ENCODE measurements at places on chromosomes 7 and 10. TPM values are rescaled to one million over a fixed set of nuclear protein-coding genes. Genes with fewer than 3 reads are reported as not detected.

The MBL2 gene
- not detected for total RNA-seq

The AKR1B15 gene
- total RNA-seq = not detected

The FZD1 gene
- total RNA-seq = 4.1 TPM

The FOXI2 gene
- not detected for total RNA-seq

The HTRA1 gene
- total RNA-seq = 420 TPM

The C10orf143 gene
- total RNA-seq = not detected

The WDR86 gene
- total RNA-seq = 0.08 TPM

The FANK1 gene
- 2.1 TPM for total RNA-seq

The SMIM30 gene
- total RNA-seq = 62.9 TPM

The CFAP58 gene
- total RNA-seq = 1.1 TPM

The CYP17A1 gene
- not detected for total RNA-seq

The VENTX gene
- not detected for total RNA-seq

The ZNF800 gene
- total RNA-seq = 9.8 TPM

The NKX2-3 gene
- not detected for total RNA-seq

The SPOCK2 gene
- 1.2 TPM for total RNA-seq

The CUBN gene
- total RNA-seq = under 0.01 TPM

The GIMAP1 gene
- total RNA-seq = not detected

The WIPF3 gene
- 0.08 TPM for total RNA-seq

The OR6V1 gene
- not detected for total RNA-seq

The OR2A7 gene
- 1.1 TPM for total RNA-seq

The PLAU gene
- total RNA-seq = 758 TPM

The SLC26A3 gene
- total RNA-seq = not detected

The LLCFC1 gene
- total RNA-seq = not detected

The UBE2D1 gene
- total RNA-seq = 12.3 TPM

The AP1S1 gene
- total RNA-seq = 259 TPM

The SLC26A4 gene
- total RNA-seq = 0.62 TPM

The HGF gene
- total RNA-seq = 0.04 TPM

The OAT gene
- total RNA-seq = 201 TPM

The DPYSL4 gene
- 0.94 TPM for total RNA-seq

The PTPRN2 gene
- 0.04 TPM for total RNA-seq

The GRID2IP gene
- 0.16 TPM for total RNA-seq

The TMEM139 gene
- 7.1 TPM for total RNA-seq

The CDHR1 gene
- 3.0 TPM for total RNA-seq

The SPACDR gene
- not detected for total RNA-seq

The A1CF gene
- total RNA-seq = not detected

The FGFBP3 gene
- 0.08 TPM for total RNA-seq

The OR2A1 gene
- not detected for total RNA-seq

The HOXA6 gene
- 1.4 TPM for total RNA-seq

The ADAM22 gene
- not detected for total RNA-seq

The SMO gene
- total RNA-seq = 6.5 TPM

The FAM25C gene
- not detected for total RNA-seq

The PPP1R3C gene
- 7.0 TPM for total RNA-seq

The TUBB8 gene
- not detected for total RNA-seq

The SPDYE6 gene
- total RNA-seq = not detected

The FEZF1 gene
- total RNA-seq = not detected

The EBLN1 gene
- total RNA-seq = not detected

The KCNIP2 gene
- not detected for total RNA-seq

The ZNF282 gene
- 25.3 TPM for total RNA-seq

The ZNF365 gene
- total RNA-seq = 1.5 TPM

The ELMO1 gene
- not detected for total RNA-seq

The ATG9B gene
- total RNA-seq = 0.08 TPM

The OPTN gene
- 77.4 TPM for total RNA-seq

The NPY4R2 gene
- total RNA-seq = not detected

The OR6B1 gene
- total RNA-seq = not detected

Measured in hair follicular keratinocyte (primary cell).